ENCODE measurements at places on chromosomes 7 and 10.
A peak's percentile ranks its signal among the peaks of the same experiment; 100 is the strongest.

GRCh38 chr7:87599336-87599735 lies 1.3 kb downstream of the ABCB1 start:
- DNase-seq = peak; percentile 5

DNA sequence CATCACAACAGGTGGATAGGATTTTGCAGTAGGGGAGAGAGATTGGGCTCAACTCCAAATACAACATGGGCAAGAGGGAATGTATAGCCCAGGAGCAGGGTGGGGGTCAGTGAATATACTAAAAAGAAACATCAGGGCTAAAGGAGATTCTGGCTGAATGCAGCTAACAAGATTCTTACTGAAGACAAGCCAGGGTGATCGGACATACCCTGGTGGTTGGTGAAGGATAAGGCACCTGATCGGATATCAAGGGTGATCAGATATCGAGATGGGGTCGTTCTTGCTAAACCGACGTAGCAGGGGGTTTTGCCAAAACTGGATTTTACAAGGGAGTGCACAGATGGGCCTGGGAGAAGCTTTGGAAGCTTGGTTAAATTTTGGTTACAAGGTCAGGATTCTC lies 34.4 kb downstream of the WIPF3 start:
- no peak for DNase-seq

DNA sequence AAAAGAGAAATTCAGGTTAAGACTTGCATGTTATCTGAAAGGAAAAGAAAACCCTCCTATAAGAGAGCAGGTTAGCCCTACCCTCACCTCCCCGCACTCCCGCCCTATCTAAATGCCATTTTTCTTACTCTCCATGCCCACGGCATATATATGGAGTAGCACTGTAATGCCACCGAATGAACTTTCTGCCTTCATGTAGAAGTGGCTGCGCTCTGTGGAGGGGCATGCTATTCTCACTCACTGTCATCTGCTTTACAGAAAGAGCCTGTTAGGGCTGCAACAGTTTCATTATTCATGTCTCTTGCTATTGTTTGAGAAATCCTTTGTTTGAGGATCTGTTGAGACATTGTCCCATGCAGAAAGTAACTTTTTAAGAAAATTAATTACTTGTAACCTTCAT lies 1190.6 kb downstream of the SORCS1 start:
- DNase-seq = no peak

DNA sequence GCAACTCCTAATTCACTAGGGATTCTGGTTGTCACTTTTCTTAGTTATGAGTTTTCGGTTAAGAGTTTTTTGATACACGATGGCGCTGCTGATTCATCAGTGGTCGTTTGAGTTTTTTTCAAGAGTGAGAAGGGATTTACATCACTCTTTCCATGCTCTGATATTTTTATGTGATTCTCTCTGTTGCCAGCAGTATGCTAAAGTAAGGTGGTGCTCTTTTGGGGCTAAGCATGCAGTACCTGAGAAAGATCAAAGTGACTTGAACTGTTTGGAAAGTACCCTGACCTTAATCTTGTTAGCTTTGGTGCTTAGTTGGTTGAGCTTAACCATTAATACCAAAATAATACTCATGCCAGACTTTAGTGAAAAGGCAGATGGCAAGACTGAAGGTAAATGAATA lies 28.1 kb downstream of the STAMBPL1 start:
- no peak for DNase-seq

DNA sequence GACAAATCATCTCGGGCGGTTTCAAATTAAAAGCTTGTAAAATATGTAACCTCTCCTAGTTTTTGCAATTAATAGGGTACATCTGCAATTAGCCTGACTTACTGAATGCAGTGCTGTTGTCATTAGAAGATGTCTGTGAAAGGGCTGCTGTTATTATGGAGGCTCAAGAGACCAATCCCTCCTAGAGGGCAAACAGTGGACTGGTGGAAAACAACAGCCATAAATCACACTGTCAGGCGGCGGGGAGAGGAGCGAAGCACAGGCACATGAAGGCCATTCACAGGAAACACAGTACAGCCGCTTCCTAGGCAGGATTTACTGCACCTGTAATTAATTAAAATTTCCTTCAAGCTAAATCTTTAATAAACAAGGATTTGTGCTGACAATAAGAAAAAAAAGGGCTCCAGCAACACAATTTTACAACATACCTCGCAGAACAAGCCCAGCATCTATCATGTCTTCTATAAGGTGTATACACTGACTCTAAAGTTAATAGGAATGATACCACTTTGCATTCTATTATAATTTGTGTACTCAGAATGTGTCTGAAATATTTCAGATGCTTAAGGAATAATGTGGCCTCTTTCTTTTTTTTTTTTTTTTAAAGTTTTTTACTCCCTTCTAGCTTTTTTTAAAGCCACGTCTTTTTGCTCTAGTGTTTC lies 50.7 kb downstream of the ERCC6 start:
- DNase-seq = no peak

DNA sequence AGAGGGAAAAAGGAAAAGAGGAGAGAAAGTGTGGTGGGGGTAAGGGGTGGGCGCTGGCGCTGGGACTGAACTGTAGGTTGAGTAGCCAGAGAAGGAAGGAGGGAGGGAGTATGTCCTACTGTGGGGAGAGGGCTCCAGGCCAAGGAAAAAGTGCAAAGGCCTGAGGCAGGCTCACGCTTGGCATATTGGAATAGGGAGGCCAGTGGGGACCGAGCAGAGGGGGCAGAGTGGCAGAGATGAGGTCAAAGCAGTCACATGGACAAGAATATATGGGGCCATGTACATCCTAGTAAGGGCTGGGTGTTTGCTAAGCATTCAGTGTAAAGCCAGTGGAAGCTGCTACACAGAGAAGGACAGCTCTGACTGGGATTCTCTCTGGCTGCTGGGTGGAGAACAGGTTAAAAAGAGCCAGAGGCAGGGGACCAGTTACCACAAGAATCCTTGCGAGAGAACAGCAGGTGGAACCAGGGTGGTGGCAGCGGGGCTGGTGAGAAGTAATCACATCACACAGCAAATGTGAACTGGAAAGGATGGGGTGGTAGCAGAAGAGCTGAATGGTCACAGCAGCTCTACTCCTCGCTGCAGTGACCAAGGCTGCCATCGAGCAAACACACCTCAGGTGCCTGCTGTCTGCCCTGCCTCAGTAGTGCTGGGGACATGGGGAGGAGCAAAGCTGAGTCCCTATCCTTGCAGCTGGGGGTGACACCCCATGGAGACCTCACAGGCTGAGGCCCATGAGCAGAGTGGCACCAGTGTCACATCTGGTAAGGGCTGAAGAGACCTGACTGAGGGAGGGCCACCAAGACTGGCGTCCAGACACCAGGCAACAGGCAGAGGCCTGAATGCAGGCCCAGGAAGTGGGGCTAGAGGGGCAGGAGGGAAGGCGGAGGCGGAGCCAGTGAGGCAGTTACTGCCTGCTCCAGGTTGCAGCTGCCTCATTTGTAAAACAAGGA lies 39.5 kb downstream of the FAM53B start:
- DNase-seq = no peak

DNA sequence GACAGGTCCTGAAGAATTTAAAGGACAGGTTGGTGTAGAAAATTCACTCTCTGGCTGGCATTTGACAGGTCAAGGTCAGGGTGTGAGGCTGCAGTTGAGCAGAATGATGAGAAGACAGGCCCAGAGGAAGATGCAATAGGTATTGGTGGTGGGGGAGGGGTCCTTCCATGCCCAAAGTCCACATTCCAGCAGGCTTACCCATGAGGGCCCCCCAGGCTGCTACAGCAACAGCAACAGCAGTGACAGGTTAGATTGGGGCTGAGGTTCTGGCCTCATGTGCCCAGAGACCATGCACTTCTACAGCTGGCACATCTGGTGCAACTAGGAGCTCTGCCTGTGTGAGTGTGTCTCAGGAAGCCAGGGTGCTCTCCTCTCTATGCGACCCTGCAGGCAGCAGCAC lies 223.5 kb upstream of the GHITM start:
- DNase-seq = no peak

GRCh38 chr7:100888988-100889750 lies at the start of gene UFSP1:
UFSP1 (minus strand) TSS chr7:100889715; CDS start chr7:100889271, 444 bp downstream.
- no peak for DNase-seq

GRCh38 chr7:54591404-54592386 lies 49.5 kb downstream of the VSTM2A start:
- no peak for DNase-seq

- DNase-seq = no peak
Observed at GRCh38 chr7:102262546-102262945, 24.1 kb upstream of the SH2B2 start.

GRCh38 chr7:114519240-114519639 lies 104.6 kb downstream of the FOXP2 start:
- DNase-seq = no peak

- peak; percentile 38 for DNase-seq
Observed at GRCh38 chr7:135147899-135148721, at the start of gene TMEM140. TMEM140 (plus strand) TSS chr7:135148072; CDS start chr7:135164442, 16,370 bp downstream.

- DNase-seq = no peak
Observed at GRCh38 chr7:48171202-48171601, at the start of gene ABCA13. ABCA13 (plus strand) TSS chr7:48171458; CDS start chr7:48171484, 26 bp downstream.

GRCh38 chr10:31744025-31744424 lies 184.6 kb downstream of the ARHGAP12 start:
- DNase-seq = no peak

GRCh38 chr10:69960606-69960987 lies 92.0 kb upstream of the MACROH2A2 start:
- no peak for DNase-seq

DNA sequence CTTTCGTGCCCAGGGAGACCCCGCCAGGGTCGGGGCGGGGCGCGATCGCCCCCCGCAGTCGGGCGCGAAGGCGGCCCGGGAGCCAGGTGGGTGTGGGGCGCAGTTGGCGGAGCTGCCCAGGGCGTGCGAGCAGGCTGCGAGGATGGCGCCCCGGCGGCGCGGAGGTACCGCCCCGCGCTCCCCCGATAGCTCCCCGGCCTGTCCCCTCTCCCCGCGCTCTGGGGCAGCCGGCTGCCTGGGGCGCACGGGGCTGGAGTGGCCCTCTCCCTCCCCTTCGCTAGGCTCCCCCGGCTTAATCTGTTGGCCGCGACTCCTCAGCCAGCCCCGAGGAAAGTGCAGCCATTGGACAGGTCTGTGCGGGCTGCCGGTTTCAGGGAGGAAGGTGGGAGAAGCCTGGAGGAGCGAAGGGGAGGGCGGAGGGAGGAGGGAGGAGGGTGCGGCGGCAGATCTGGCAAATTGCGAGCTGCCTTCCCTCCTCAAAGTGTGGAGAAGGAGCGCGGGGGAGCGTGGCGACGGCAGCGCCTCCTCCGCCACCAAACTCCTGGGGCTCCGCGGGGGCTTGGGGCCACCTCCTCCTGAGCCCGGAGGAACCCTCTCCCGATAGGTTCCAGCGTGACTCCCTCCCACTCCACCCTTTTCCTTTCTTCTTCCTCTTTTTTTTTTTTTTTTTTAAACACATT lies 361 bp upstream of the PLXDC2 start:
- DNase-seq = no peak

- DNase-seq = no peak
Observed at GRCh38 chr10:122348935-122349361, 25.6 kb upstream of the PLEKHA1 start.

DNA sequence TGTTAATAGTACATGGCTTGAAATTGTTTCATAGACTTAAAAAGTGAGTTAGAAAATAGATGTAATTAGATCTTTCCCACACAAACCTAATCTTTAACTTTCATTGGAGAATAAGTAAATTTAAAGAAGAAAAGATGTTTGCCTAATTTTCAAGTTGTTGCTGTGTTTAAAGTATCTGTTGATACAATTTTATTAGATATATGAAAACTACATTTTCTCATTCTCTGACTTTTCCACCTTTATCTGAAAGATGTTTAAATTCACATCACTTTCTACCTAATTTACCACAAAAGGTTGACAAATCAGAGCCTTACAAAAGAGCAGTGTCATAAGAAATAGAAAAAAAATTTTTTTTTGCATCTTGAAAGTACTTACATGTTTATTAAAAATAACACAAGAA lies 45.8 kb downstream of the SHOC2 start:
- DNase-seq = no peak

DNA sequence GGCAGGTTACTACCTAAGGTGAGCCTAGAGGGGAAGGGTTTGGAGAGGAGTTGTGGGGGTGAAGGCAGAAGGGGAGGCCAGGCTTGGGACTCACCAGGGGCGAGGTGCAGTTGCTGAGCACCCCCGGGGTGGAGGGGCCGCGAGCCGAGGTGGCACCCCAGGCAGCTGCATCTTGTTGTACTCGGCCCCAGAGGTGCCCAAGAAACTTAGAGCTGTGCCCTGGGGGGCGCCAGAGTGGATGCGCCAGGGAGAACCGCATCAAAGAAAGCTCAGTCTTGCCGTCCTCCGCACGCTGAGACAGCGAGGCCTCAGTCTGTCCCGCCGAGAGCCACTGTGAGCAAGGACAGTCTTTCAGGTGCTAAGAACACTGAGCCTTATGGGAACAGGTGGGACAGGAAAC lies 7.4 kb downstream of the ATG9B start:
- no peak for DNase-seq

DNA sequence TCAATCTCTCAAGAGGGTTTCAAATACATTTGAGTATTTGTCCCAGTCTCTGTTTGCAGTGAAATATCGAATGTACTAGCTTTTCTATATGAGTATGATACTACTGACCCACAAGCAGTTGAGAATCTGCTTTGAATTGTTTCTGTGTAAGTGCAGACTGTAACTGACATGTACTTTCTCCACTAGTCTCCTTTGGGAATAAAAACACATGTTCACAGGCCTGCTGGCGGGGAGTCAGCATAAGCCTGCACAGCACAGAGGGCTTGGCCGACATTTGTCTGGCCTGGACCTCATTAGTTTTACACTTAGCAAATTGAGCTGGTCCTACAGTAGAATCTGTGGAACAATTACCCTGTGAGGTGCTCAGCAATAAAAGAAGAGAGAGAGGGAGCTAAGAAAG lies 72.6 kb downstream of the ITGB8 start:
- DNase-seq = no peak

- no peak for DNase-seq
Observed at GRCh38 chr7:33644489-33644888, 260.9 kb upstream of the BMPER start.

DNA sequence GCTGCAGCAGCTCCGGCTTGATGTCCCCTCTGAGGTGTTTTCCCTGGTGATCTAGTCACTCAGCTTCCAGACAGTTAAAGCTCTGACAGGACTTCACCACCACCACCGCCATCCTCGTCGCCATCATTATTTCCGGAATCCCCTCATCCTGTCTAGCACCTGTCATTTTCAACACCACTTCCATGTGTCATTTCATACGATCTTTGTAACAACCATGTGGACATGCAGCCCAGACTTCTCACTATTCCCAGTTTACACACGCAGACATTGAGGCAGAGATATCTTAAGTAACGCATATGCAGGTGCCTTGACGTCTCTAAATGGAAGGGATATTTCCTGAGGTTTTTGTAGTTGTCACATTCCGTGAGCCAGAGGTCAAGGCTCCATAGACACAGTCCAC lies 530.6 kb upstream of the FOXK1 start:
- no peak for DNase-seq

GRCh38 chr10:111984057-111984456 lies 199.5 kb downstream of the GPAM start:
- no peak for DNase-seq
